Type B pancreatic cell (in vitro differentiated cells): ENCODE measurements at places on chromosomes 6 and 20.

- DNase-seq: no peak
Observed at GRCh38 chr20:37987602-37988290, 45.5 kb downstream of the TTI1 start.

DNA sequence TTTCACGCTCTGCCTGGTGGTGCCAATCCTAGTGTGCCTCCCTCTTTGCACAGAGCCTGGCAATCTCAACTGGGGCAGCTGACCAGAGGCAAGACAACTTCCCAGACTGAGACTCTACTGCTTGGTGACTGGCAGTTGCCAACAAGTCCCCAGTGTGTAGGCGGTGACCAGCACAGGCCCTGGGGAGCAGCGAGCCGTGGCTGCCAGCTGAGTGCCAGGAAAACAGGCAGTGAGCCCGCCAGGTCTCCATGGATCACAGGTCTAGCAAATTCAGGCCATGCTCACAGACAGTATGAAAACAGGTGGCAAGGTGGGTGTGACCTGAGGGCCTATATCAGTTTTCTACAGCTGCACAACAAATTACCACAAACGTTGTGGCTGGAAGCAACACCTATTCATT is 289.9 kb downstream of the KIF16B start:
- DNase-seq: no peak

- no peak for DNase-seq
Observed at GRCh38 chr6:49549691-49550491, 577 bp upstream of the C6orf141 start.

GRCh38 chr20:49448917-49449316 is 33.6 kb downstream of the KCNB1 start:
- DNase-seq: no peak

DNA sequence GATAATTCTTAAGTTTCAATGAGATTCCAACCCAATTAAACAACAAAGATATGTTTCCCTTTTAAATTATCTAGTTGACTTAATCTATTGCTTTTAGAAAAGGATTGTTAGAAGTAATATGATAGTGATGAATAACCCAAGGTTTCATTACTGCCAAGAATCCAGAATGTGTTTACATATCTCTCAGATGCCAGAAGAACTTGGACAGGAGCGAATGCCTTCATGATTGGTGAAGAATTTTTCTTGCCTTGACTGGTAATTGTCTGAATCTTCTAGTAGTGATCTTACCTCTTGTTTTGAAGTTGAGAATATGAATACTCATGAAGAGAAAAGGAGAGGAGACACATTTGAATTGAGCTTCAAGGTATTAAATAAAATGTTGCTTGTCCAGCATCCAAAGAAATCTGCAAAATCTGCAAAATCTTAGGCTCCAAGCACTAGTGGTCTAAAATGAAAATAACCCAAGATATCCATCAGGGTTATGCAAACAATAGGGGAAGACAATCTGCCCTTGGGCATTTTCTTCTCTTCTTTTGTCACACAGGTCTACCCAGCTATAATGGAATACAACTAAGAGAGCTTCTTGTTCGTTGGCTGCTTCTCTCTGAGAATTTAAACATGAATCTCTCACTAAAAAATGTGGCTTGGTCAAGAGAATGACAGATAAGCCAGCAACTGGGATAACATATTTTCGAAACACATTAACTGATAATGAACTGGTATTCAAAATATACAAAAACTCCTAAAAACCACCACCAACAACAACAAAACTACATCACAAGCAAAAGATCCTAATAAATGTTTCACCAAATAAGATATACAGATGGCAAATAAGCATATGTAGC is 928.9 kb downstream of the EYS start:
- no peak for DNase-seq

DNA sequence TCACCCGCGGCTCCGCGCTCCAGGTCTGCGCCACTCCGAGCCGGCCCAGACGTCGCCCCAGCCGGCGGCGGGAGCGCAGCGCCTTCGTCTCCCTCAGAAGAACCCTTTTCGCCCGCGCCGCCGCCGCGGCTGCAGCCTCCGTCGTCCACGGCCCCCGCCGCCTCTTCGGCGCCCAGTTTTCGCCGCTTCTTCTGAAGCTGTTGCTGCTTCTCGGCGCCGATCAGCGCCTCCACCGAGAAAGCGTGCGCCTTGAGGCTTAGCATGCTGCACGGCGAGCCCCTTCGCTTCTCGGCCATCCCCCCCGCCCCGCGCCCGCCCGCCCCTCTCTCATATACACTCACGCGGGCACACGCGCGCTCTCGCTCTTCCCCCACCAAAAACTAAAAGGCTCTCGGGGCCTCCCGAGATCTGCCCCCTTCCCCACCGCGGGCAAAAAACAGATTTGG is 489 bp downstream of the TBX18 start:
- DNase-seq: no peak

GRCh38 chr6:109516929-109517328 is 33.9 kb upstream of the ZBTB24 start:
- no peak for DNase-seq

- DNase-seq: no peak
Observed at GRCh38 chr6:165799391-165800153, 136.5 kb upstream of the PDE10A start.
